ENCODE measurements at places on chromosomes 4 and X. TPM values are rescaled to one million over a fixed set of nuclear protein-coding genes. Genes with fewer than 3 reads are reported as not detected.

GRCh38 chr4:5921101-5921980, 28.5 kb upstream of the CRMP1 start:
- no peak for DNase-seq

GRCh38 chrX:78708816-78709215, 38.7 kb upstream of the LPAR4 start:
- DNase-seq, result no peak

Gene SYN1
- not detected for total RNA-seq

- peak; percentile 23 for DNase-seq
These were observed 912.6 kb upstream of the LCORL start for GRCh38 chr4:18934197-18934596.

GRCh38 chrX:9135901-9136510, 102.1 kb upstream of the FAM9B start:
- no peak for DNase-seq

Gene NPY2R
- not detected for total RNA-seq

Gene MAGEC3
- not detected for total RNA-seq

Gene DYNLT3
- total RNA-seq, result 125 TPM

Gene SLC16A2
- total RNA-seq, result 0.53 TPM

Data from SK-MEL-5 (cell line).